ENCODE measurements at places on chromosomes 5 and 9.
A peak's percentile ranks its signal among the peaks of the same experiment; 100 is the strongest.

GRCh38 chr9:110890416-110890815, 147.9 kb downstream of the LPAR1 start:
- no peak for DNase-seq

DNA sequence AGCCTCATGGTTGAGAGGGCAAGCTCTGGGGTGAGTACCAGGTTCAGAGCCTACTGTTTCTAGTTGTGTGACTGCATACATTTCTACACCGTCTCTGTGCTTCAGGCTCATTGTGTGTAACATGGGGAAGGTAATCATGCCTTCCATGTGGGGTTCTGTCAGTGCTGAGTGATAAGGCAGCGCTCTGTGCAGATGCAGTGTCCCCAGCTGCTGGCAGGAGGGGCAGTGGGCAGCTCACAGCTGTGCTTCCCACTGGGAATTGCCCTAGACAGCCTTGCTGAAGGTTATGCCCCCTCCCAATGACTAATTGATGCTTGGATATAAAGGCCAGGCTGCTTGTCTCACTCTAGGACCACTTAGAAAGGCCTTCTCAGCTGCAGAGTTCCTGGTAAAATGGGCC, 121.8 kb upstream of the SAP30L start:
- DNase-seq = no peak

DNA sequence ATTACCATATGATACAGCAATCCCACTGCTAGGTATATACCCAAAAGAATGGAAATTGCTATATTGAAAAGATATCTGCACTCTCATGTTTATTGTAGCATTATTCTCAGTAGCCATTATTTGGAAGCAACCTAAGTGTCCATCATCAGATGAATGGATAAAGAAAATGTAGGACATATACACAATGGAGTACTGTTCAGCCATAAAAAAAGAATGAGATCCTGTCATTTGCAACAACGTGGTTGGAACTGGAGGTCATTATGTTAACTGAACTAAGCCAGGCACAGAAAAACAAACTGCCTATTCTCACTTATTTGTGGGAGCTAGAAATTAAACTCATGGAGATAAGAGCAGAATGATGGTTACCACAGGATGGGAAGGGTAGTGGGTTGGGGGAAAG, 63.1 kb upstream of the TTC23L start:
- no peak for DNase-seq

DNA sequence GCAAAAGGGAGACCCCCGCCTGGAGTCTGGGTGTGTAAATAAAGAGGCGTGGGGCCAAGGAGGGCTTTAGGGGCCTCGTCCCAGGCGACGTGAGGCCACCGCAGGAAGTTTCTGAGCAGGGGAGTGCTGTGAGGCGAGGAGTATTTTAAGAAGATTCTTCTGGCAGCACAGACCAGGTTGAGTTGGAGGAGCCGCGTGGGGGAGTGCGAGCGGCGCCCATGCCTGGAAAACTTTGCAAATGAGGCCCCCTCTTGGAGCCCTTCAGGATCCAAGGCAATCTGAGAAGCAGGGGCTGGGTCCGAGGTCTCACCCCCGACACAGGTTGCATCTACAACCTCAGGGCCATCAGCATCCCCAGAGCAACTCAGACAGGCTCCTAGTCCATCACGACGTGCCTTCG, 24.3 kb upstream of the CPLX2 start:
- DNase-seq = no peak

DNA sequence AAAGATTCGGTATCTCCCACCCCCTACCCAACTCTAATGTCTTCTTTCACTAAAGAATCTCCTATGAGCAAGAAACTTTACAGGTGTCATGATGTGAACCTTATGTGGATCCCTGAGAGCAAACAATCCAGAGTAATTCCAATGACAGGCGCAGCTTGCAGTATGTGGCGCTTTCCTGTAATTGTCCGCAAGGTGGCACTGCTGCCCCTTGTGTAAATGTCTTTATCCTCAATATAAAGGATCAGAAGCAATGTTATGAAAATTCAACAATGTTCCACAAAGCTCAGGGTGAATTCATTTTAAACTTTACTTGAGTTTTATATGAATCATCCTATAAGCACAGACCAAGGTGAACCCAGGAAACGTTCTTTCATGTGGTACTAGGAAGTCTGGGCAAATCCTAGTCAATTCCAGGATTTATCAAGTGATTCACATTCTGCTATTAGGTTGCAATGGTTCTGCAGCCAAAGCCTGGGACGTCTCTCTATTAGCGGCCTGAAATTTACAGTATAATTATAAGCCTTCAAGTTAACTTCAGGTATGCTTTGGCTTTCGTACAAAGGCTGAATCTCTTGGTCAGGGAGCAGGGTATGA, 113.7 kb downstream of the TRPM6 start:
- DNase-seq = peak; percentile 24

GRCh38 chr5:102277144-102277543, 18.9 kb downstream of the SLCO4C1 start:
- no peak for DNase-seq

DNA sequence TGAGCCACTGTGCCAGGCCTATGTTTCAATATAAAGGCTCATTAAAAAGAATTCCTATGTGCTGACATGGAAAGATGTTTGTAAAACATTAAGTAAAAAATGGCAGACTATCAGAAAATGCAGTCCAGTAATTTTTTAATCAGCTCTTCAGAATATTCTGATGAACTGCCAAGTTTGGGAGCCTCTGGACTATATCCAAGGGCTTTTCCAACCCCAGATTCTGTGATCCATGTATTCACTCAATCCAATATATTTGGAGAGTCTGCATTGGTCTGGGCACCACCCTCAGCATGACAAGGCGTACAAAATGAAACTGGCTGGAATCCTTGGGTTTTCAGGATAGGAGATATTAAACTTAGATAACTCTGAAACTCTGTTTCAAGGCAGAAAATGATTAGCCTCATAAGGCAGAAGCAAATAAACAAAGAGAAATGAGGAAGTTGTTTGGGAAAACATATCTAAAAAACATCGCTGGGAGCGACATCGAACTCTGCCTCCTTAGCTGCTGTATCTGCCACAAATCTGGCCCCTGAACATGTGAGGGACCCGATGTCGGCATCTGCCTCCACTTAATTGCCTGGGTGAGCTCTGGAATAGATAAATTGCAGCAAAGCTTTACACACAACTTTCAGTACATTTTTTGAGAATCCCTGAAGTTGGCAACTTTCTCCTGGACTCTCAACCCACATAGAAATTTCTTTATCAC, 14.4 kb downstream of the PDE6A start:
- DNase-seq = no peak

- DNase-seq = peak; percentile 36
Observed at GRCh38 chr9:121779381-121780117, 128.1 kb downstream of the DAB2IP start.

GRCh38 chr5:567664-568060, 43.4 kb upstream of the SLC9A3 start:
- no peak for DNase-seq

DNA sequence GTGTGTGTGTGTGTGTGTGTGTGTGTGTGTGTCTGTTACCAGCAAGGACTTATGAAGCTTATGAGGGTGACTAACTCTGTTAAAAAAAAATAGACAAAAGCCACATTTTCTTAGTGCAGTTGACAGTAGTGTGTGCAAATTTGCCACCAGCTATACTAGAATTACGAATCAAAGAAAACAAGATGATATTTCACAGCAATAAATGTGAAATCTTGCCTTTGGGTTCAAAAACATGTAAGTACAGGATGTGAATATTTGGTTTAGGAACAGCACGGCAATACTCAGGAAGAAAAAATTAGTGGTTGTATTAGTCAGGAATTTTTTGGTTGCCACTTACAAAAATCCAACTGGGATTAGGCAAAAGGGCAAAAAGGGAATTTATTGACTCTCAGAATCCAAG, 117.4 kb downstream of the NPR3 start:
- DNase-seq = no peak

GRCh38 chr9:68852941-68853340, 147.9 kb downstream of the PIP5K1B start:
- DNase-seq = no peak

GRCh38 chr5:61532983-61533382, 200.9 kb downstream of the ZSWIM6 start:
- DNase-seq = no peak

DNA sequence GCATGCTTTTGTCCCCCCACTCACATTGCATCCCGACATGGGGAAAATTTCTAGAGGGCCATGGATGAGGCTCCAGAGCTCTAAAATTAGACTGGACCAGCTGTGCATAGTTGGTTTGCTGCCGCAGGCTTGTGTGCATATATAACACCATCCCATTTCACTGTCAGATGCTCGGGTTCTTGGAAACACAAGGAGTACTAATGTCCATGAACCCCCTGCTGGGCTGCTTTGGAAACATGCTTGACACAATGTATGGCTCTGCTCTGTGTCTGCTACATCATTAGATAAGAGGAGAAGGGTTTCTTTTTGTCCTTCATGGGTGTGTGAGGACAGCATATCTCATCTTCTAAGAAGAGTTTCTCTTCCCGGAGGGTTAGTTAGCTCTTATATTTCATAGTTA, 292.1 kb upstream of the RORB start:
- no peak for DNase-seq

Data from skeletal muscle cell (primary cell).